WERI-Rb-1 (cell line): ENCODE measurements at places on chromosomes 4 and X.

DNA sequence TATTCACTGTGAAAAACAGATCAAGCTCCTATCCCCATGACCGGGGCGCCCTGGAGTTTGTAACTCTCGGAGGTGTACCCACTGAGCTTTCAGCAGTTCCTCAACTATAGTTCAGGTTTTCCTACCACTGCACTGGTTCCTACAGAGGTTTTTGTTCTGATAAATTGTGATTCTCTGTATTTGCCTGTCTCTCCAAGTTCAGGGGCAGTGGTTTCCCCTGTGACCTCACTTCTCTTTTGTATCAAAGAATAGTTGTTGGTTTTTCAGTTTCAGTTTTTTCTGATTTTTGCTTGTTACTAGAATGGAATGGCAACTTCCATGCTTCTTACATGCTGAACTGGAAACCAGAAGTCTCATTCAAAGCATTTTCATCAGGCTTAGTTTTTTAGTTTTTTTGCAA is 56.8 kb upstream of the PLS3 start:
- DNase-seq: no peak

DNA sequence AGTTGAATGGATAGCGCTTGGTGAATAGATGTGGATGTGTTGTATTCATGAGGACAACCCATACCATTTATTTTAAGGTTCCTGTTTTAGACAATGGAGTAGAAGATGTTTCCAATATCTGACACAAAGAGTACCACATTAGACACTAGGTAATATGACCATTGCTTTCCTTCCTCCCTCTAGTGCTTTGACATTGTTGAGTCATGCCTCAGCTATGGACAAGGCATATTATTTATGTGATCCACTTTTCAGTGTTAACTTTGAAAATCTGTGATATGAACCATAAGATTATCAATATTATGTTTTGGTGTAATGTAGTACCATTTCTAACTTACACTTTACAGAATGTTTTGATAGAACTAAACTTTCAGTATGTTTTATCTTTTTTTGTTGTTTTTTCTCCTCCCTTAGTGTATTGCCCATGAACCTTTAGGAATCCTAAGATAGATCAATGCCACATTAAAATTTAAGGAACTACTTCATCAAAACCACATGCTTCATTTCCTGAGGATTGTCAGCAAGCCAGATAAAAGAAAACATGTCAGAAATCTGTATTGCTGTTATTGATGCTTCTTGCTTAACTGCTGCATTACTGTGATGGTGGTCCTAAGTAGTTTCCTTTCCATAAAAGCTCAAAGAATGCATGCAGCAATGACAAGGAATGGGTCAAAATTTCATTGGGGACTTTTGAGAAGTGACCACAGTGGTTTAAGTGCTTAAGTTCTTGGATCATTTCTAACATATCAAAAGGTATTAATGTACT is 105.0 kb downstream of the PCDH7 start:
- no peak for DNase-seq

- no peak for DNase-seq
These were observed 9.4 kb upstream of the COPS4 start for GRCh38 chr4:83025563-83025962.

- DNase-seq: no peak
These were observed 4.4 kb downstream of the SOD3 start for GRCh38 chr4:24799544-24800324.

DNA sequence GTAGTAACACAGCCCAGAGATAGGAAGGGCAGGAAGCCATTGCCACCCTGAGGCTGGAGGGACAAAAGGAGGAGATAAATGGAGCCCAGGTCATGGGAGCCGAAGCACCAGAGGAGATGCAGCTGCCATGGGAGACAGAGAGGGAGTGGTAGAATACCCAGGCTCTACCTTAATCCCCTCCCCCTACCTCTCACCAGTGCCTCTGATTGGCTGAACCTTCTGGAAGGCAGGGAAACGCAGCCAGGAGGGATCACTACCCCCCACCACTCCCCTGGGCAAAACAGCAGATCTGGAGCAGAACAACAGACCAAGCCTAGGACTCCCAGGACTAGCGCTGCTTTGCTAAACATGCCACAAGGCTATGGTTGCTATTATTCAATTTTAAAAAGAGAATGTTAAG is 114.2 kb downstream of the ZNF827 start:
- DNase-seq: no peak

- DNase-seq: no peak
These were observed 55.3 kb downstream of the PALLD start for GRCh38 chr4:168551945-168552695.

GRCh38 chr4:59127006-59127405 is 2016.8 kb upstream of the IGFBP7 start:
- DNase-seq: no peak

DNA sequence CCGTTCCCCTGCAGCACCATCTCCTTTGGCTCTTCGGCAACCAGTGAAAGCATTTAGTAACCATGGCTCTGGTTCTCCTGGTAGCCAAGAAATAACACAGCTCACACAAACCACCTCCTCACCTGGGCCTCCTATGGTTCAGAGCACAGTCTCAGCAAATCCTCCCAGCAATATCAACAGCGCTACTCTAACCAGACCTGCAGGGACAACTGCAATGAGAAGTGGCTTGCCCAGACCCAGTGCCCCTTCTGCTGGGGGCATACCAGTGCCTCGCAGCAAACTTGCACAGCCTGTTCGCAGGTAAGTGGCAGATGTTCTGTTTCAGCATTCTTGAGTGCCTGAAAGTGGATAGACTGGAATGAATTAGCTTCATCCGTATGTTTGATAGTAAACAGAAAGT is 63.0 kb upstream of the SLC10A4 start:
- DNase-seq: no peak

GRCh38 chr4:137226221-137226620 is 306.1 kb downstream of the PCDH18 start:
- no peak for DNase-seq

GRCh38 chr4:70704215-70704930 is 16.0 kb downstream of the UTP3 start:
- peak; percentile 94 for DNase-seq

DNA sequence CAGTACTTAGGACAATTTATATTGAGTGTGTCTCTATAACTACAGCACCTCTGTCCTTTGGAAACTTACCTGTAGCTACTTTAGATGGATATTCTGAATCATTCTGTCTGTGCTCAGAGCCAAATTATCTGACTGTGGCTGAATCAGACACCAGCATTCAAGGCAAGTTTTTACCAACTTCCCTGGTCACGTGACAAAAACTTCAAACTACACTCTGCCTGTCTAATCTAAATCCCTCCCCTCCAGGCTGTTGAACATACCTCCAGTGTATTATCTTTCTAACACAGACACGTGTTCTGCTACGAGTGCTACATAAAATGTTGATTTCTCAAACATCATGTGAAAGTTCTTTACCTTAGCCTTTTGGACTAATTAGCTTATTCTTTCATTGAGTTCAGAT is 641.2 kb upstream of the CPEB2 start:
- no peak for DNase-seq

- no peak for DNase-seq
These were observed 127.2 kb upstream of the AGA start for GRCh38 chr4:177569434-177569833.

GRCh38 chrX:41480508-41481260 is 33.5 kb downstream of the NYX start:
- no peak for DNase-seq

- no peak for DNase-seq
These were observed 289.4 kb downstream of the INPP4B start for GRCh38 chr4:142556570-142557238.

DNA sequence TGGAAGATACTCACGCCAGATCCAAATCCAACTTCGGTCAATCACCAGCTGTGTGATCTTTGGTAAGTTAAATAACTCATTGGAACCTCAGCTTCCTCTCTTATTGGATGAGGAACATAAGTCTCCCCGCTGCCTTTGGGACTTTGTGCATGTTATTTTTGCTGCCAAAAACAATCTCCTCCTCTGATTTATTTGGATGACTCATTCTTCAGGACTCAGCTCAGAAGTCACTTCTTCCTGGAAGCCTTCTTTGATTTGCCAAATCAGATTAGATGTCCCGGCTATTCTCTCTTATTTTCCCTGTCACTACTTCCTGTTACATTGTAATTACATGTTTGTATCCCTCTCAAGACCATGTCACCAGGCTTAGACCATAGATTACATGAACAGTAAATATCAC is 138.0 kb upstream of the BOD1L1 start:
- DNase-seq: no peak

GRCh38 chr4:27366104-27366823 is 505.6 kb downstream of the STIM2 start:
- no peak for DNase-seq

DNA sequence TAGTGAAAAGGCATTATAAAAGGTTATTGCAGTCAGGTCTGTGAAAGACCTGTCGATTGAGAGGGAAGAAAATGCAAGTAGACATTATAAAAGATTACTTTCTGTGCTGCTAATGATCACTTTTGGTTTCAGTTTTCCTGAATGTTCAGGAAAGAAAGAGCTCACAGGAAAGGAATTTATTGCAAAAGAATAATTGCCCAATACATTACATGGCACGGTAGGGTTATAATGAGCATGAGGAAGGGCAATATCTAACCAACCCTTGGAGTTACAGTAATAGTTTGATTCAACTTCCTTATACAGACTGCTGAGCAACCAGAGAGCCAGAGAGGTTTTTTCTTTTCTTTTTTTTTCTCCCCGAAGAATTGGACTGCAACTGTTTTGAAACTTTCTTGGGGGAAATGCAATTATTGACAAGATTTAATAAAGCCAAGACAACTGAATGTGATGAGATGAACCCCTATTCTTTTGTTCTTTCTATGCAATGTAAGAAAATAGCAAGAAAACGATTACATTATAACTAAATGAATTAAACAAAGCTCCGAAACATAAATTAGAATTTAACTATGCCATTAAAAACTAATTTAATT is 247.0 kb downstream of the C4orf33 start:
- DNase-seq: no peak

GRCh38 chrX:40952855-40953254 is 132.4 kb upstream of the USP9X start:
- DNase-seq: no peak

- DNase-seq: no peak
These were observed 98.0 kb downstream of the AWAT2 start for GRCh38 chrX:69951753-69952152.

GRCh38 chr4:87806520-87806919 is 7.2 kb downstream of the IBSP start:
- no peak for DNase-seq

GRCh38 chr4:120266602-120267001 is 200.0 kb upstream of the MAD2L1 start:
- no peak for DNase-seq

GRCh38 chr4:118215826-118216225 is 137.0 kb downstream of the PRSS12 start:
- DNase-seq: no peak

DNA sequence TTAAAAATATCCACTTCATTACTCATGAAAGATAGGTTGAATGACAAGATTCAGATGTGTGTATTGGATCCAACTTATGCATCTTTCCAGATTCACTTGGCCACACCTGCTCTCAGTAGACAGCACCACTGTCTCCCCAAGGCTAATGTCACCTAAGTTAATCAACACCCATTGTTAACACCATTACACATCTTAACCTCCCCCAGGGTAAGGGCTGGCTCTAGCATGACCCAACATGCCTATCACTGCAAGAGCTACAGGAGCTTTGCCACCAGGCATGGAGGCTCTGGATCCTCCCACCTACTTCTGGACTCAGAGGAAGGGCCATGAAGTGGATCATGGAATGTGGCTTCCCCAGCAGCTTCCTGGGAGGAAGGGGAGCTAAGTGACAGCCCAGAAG is 32.8 kb upstream of the LSM6 start:
- no peak for DNase-seq

GRCh38 chr4:154574311-154574710 is 11.5 kb downstream of the FGB start:
- no peak for DNase-seq

- no peak for DNase-seq
These were observed 135.5 kb downstream of the TMEM47 start for GRCh38 chrX:34521563-34521962.

DNA sequence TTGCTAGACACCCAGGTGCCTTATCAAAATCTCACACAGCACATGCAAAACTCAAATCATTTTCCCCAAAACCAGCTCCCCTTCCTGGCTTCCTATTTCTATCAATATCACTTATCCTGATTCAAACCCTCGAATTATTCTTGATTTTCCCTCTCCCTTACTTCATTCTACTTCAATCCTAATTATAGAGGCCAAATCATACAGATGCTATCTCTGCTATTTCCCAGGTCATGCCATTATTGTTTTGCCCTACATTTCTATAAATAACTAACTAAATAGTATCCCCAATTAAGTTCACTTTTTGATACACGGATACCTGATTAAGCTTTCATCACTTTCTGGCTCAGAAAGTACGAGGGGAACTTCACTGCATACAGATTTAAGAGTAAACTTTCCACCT is 62.4 kb downstream of the FBXL5 start:
- no peak for DNase-seq

- DNase-seq: peak; percentile 42
These were observed 2.9 kb upstream of the ATOH1 start for GRCh38 chr4:93825551-93826216.

DNA sequence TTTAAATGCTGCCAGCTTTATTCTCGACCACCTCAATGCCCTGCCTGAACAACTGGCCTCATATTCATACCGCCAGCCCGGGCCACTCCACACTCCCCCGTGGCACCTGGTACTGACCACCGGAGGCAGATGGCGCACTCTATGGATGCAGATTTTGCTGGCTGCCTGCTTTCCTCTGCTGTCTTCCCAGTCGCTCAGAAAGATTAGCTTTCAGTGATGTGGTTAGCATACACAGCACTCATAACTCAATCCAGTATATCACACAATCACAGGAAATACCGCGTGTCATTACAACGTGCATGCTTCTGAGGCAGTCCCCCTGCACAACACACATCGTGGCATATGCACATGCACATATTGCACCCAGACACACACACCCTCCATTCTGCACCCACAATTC is 147.2 kb upstream of the BCOR start:
- DNase-seq: peak; percentile 50

DNA sequence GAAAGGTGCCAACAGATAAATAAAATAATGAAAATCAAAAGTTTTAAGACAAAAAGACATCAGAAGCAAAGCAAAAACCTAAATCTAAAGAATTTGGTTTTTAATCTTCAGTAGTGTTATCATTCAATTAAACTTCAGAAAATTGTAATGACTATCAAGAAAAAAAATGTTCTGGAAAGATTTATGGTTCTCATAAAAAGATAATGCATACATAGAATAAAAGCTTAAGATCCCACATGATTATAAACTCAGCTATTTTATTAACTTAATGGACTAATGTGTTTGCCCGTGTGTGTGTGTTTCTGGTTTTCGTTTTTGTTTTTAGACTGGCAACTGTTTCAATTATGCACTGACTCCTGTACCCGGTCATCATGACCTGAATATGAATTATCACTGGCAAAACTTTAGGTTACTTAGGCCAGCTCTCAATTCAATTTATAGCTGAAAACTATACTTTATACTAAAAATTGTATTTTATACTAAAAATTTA is 217.5 kb upstream of the DKK2 start:
- DNase-seq: no peak
